ENCODE measurements at places on chromosomes 7 and 10. TPM values are rescaled to one million over a fixed set of nuclear protein-coding genes. Genes with fewer than 3 reads are reported as not detected.

MAPK8 gene
- 46.2 TPM for total RNA-seq

NPTX2 gene
- not detected for total RNA-seq

GNAT3 gene
- not detected for total RNA-seq

CYP3A7 gene
- total RNA-seq: not detected

CLRN3 gene
- total RNA-seq: not detected

NOC3L gene
- total RNA-seq: 56.8 TPM

TRPV6 gene
- not detected for total RNA-seq

PDE6C gene
- total RNA-seq: not detected

TLX1 gene
- not detected for total RNA-seq

PRRT4 gene
- 0.14 TPM for total RNA-seq

ADCYAP1R1 gene
- total RNA-seq: not detected

GRCh38 chr10:102540023-102540422 is 36.3 kb downstream of the SUFU start:
- H3K4me3 ChIP-seq: no peak overlapping the region
- no peaks in the 10 kb centered on the region for H3K27me3 ChIP-seq
- DNase-seq: no peak
- H3K4me1 ChIP-seq: peaks cover 12% of the 10 kb centered on the region
- no peak overlapping the region for H3K27ac ChIP-seq
- no peaks in the 10 kb centered on the region for H3K36me3 ChIP-seq

DNA sequence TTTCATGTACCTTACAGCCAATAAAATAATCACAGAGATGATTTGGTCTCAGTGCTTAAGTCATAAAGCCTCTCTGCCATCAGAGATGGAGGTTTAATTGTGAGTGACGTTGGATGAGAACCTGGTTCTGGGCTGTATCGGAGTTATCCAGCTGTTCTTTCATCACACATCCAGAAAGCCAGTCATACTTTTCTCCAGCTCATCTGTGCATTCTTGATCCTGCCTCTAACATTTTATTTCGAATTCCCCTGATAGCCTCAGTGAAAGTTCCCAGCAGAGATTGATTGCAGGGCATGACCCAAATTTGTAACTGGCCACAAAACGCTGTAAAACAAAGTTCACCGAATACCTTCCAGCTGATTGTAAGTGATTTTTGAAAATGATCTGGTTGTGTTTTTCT is 212.6 kb upstream of the HABP2 start:
- no peaks in the 10 kb centered on the region for H3K4me1 ChIP-seq
- no peak overlapping the region for H3K4me3 ChIP-seq
- no peak for DNase-seq
- peaks cover 2% of the 10 kb centered on the region for H3K27me3 ChIP-seq
- H3K27ac ChIP-seq: no peak overlapping the region

DNA sequence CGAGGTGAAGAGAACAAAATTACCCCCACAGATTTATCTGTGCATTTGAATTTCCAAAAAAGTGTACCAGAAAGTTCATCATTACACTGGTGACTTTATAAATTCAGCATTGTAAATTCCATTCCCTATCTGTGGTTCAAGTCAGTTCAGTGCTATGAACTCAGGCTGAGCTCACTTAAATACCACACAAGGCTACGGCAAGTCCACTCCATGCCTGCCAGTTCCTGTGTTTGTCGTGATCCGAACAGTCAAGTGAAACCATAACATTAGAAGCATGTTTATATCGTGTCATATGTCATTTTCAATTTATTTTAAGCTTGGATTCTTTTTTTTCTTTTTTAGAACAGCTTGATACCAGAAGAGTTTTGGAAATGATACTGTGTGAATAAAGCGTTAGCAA is 14.8 kb downstream of the MBL2 start:
- no peaks in the 10 kb centered on the region for H3K4me1 ChIP-seq
- no peaks in the 10 kb centered on the region for H3K36me3 ChIP-seq
- DNase-seq: no peak
- no peak overlapping the region for H3K27ac ChIP-seq
- H3K27me3 ChIP-seq: no peaks in the 10 kb centered on the region

DNA sequence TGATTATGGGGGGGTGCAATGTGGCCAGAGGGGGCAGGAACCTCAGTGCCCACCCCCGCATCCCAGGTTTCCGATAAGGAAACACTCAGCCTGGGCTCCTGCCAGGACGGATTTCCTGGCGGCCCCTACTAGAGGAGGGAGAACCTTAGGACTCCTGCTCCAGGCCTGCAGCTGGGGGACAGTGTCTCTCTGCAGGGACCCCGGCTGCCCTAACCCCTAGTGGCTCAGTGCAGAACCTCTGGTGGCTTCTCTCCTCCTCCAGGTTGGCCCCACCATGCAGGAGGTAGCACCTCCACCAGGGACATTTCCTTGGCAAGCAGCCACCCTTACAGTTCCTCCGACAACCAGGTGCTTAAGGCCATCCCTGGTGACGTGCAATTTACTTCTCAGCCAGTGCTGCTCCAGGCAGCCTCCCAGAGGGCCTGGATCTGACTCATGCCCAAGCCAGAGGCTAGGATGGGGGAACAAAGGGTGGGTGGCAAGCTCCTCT is 31.9 kb downstream of the SH2B2 start:
- H3K4me1 ChIP-seq: no peaks in the 10 kb centered on the region
- no peak for DNase-seq
- no peak overlapping the region for H3K27ac ChIP-seq
- H3K36me3 ChIP-seq: no peaks in the 10 kb centered on the region
- no peak overlapping the region for H3K4me3 ChIP-seq

GRCh38 chr10:101784558-101784957 is 1.3 kb upstream of the NPM3 start:
- no peak for DNase-seq
- H3K27me3 ChIP-seq: no peaks in the 10 kb centered on the region
- H3K36me3 ChIP-seq: peaks cover 57% of the 10 kb centered on the region
- H3K4me1 ChIP-seq: peaks cover 39% of the 10 kb centered on the region

GRCh38 chr7:20064974-20065862 is 152.0 kb downstream of the MACC1 start:
- H3K36me3 ChIP-seq: no peaks in the 10 kb centered on the region
- peak overlapping the region; percentile 39 for H3K27ac ChIP-seq
- peaks cover 8% of the 10 kb centered on the region for H3K4me1 ChIP-seq
- H3K27me3 ChIP-seq: no peaks in the 10 kb centered on the region
- peak overlapping the region; percentile 10 for H3K4me3 ChIP-seq
- peak; percentile 68 for DNase-seq

- no peaks in the 10 kb centered on the region for H3K4me1 ChIP-seq
- no peaks in the 10 kb centered on the region for H3K36me3 ChIP-seq
- DNase-seq: no peak
- no peak overlapping the region for H3K27ac ChIP-seq
Measured at GRCh38 chr7:41104631-41105030, 598.3 kb downstream of the INHBA start.

GRCh38 chr7:158958618-158959017 is 102.3 kb downstream of the DYNC2I1 start:
- no peak for DNase-seq
- H3K27me3 ChIP-seq: peaks cover 21% of the 10 kb centered on the region
- no peaks in the 10 kb centered on the region for H3K36me3 ChIP-seq

DNA sequence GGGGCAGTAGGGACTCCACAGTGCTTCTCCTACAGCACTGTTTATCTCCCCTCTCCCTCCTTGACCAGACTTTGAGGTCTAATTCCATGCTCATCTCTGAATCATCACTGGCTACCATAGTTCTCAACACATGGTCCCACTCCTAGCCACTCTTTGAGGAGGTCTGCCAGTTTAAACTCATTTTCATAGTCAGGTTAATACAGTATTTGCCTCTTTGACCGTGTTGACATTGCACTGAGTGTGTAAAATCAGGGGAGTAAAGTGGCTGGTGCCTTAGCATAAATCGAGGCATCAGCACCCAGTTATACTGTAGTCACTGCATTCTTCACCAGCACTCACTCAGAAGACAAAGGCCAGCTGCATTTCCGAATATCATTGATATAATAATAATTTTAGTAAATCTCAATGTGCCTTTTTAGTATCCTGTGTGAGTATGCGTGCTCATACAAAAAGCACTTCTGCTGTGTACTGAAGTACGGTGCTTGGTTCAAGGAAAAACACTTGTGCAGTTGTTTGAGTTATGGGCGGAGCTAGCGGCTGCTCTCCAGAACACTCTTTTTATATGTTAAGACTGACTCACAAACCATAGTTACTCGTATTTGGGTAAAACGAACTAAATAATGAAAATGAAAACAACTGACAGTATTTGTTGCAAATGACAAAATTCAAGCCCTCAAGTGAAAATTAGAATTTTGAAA is 89.7 kb downstream of the GALNT11 start:
- H3K27ac ChIP-seq: no peak overlapping the region
- DNase-seq: no peak
- no peaks in the 10 kb centered on the region for H3K27me3 ChIP-seq
- no peak overlapping the region for H3K4me3 ChIP-seq
- peaks cover 46% of the 10 kb centered on the region for H3K36me3 ChIP-seq
- no peaks in the 10 kb centered on the region for H3K4me1 ChIP-seq

All from activated CD4-positive, alpha-beta T cell treated with anti-CD3 and anti-CD28 coated beads, Interleukin-2, amount 10 ng/mL, durations not matched to agents 24 days and 14 days (primary cell).